ENCODE measurements at places on chromosomes 3 and 15.
A peak's percentile ranks its signal among the peaks of the same experiment; 100 is the strongest.

- DNase-seq = no peak
Observed at GRCh38 chr3:166785876-166786275, 594.2 kb downstream of the ZBBX start.

DNA sequence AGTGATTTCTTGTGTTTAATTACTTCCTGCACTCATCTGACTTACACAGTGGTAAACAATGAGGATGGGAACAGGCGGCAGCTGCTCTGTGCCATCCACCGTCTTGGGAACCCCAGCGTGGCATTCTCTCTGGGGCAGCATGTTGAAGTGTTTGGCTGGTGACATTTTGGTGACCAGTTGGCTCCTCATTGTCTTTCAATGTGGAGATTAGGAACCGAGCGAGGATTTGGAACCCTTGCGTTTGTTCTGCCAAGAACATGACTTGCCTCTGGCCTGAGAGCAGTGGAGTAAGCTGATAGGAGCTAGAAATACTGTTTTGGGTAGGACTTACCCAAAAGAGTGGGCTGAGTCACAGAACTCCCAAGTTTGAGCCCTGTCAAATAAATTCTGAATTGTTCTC, 88.8 kb downstream of the IGF1R start:
- no peak for DNase-seq

DNA sequence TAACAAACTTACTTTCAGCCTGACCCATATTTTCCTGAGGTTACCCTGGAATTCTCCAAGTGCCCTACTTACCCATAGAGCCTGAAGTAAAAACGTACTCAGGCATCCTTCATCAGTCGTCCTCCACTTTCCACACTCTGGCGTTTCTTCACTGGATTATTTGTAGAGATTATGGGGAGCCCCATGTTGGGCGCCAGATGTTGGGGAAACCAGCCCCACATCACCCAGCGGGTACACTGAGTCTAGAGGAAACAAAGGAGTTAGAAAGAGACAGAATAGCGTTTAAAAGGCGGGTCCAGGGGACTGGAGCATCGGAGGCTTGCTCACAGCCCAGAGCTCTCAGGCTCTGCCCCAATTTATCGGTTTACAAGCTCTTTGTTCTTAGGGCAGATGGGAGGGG, 9.7 kb upstream of the SLC28A2 start:
- peak; percentile 42 for DNase-seq

DNA sequence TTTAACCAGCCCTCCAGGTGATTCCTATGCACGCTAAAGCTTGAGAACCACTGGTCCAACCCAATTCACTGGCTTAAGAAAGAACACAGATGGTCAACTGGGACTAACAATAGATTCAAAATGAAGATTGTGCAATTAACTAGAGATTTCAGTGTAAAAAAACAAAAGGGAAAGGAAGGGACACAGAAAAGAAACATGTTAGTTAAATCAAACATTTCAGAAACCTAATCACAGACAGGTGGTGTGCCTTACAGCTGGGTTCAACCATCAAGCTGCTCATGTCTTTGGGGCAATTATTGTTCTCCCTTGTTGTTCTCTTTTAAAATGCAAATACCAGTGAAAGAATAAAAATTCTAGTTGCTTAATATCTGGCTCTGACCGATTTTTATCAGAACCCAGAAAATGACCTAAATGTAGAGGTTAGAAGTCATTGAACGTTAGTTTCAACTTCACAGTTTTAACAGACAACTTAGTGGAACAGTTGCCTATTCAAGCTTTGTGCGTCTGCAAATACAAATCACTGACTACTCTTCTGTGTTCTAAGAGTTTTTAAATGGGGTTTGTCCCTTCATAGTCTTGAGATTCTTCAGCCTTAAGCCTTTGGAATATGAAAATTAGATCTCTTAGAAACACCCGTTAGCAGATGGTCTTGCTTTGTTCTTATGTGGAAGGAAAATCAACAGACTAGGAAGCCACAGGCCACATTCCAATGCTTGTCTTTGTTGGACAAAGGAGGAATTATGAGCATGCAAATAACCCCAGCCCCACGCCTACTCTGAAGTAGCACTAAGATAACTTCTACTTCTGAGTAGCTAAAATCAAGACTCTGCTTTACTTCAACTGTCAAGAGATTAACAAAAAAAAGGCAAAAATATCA, 223.4 kb downstream of the ATP8B4 start:
- DNase-seq = no peak

DNA sequence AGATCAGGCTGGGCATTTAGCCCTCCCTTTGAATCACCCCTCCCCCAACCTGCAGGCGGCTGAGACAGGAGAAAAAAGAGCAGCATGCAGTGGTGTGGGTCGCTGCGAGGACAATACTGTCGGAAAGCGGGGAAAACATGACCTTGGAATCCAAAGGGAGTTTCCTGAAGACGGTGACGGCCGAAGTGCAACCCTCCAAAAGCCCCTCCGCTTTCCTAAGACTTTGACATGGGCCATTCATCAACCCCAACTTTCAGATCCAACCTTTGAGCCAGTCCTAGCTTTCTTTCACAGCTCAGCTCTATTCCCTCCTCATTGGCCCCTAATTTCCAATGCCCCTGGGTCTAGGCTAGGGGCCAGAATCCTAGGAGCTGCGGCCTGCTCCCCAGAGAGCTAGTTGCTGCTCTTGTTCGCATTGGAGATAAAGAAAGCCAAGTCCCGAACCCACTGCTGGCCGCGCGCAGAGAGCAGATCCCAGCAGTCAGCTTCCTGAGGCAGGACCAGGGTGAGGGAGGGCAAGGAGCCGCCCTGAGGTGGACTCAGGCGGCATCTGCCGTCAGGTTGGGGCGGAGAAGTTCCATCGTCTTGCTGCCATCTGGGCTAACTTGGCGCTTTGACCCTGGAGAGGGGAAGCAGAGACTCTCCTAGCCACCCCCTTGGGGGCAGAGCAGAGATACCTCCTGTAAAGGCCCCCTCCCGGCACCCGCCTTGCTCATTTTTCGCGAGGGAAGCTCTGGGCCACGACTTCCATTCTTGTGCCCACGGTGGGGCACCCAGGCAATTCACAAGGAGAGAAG, 914 bp downstream of the ZIC4 start:
- no peak for DNase-seq

DNA sequence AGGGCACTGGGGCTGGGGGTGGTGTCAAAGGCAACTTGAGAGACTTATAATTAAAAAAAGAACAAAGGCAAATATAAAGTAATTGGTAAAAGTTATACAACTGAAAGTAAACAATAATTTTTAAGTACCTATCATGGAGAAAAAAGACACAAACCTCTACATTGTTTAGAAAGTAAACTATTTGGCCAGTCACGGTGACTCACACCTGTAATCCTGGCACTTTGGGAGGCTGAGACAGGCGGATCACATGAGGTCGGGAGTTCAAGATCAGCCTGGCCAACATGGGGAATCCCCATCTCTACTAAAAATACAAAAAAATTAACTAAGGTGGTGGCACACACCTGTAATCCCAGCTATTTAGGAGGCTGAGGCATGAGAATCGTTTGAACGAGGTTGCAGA, 25.8 kb downstream of the RPSA start:
- no peak for DNase-seq

DNA sequence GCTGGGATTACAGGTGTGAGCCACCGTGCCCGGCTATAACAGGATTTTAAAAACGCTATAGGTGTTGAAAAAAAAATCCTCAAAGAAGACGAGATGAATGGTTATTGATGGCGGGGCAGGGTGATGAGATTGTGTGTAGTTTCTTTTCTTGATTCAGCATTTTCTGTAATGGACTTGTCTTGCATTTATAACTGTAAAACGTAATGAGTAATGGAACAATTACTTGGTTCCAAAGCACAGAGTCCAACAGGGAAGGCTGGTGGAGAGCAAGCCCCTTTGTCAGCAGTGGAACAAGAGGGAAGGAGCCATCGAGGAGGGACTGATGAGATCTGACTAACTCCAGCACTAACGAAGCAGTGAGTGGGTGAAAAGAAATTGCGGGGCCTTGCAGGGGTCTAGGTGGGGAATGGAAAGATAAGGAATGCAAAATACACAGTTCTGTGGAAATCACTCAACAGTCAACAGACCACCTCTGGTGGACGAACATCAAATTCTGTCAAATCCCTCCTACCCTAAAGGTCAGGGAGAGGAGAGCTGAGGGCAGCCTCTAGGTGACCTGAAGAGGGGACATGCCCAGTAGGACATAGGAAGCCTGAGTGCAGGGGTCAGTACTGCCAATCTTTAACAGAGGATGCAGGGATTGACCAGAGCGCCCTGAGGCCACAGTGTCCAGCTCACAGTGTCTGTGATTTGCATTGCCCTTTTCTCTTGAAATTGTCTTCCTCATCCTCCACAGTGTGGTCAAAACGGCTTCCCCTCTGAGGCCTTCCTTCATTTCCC, 23.1 kb upstream of the CDCP1 start:
- DNase-seq = no peak

GRCh38 chr15:92811148-92811913, 88.8 kb upstream of the CHD2 start:
- peak; percentile 49 for DNase-seq

DNA sequence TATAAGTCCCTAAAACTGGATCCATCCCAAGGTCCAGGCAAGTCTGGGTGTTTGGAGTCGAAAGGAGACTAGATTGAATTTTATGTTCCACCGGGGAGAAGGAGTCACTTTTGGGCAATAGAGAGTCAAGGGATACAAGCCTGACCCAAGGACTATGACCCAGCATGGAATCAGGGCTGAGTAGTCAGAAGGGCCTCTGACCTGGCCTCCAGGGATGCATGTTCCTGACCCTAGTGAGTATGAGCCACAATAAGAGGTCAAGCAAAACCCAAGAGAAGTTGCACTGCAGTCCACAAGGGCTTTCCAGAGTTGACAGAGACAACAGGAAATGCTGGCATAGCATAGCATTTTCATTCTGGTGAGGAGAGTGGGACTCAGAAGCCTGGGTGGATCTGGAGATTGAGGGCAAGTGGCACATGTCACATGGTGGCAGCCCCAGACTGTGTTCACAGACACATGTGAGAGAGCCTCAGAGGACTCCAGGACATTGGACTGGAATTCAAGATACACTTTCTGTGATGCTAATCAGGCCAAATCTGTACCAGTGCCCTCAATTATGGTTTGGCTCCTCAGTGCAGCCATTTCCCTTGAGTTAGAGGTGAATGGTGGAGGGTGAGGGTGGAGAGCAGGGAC, 66.9 kb downstream of the TFG start:
- DNase-seq = no peak

DNA sequence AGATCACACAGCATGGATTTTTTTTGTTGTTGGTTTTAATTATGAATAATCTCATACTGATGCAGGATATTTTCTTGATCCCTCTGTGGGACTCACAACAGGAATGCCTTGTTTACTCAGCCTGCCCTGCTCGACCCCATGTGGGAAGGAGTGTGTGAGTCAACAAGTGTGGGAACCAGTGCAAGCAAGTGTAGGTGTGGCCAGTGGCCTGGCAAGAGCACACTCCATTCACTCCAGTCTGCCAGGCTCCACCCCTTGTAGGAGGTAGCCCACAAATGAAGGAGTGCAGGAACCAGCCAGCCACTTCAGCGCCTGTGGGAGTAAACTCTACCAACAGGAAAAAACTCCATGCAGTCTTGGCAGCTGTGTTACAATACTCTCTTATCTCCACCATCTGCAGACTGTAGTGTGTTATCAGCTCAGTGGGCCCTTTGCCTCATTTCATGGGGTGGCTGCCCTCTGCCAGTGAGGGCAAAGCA, 393.6 kb downstream of the OTOL1 start:
- DNase-seq = no peak

DNA sequence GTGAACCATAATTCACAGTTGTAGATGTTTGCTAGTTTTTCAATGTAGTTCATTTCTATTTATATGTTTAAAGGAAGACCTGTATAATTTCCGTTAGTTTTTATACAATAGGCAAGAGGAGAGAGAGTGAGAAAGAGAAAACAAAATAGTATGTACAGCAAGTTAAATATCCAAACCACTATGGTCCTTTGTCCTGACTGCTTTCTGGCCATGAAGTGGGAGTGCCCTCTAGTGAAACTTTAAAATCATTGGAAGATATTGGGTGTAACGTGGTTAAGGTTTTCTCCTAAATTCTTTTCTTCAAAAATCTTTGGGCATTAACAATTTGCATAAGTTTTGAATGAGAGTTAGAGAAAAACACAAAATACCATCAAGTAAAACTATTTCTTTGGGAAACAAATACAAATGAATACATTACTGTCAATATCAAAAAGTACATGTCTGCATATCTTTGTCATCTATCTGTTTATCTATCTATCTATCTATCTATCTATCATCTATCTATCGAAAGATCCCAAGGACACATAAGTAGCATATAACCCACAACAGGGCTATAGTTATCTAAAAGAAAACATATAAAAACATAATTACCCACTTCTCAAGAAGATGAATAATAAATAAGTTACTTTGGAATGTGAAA, 534.6 kb upstream of the ATP11B start:
- peak; percentile 65 for DNase-seq
